ENCODE measurements at places on chromosomes 12 and 14. TPM values are rescaled to one million over a fixed set of nuclear protein-coding genes. Genes with fewer than 3 reads are reported as not detected.
A peak's percentile ranks its signal among the peaks of the same experiment; 100 is the strongest.

CACNA1C gene
- total RNA-seq, result 0.15 TPM

TSHR gene
- total RNA-seq, result 1.3 TPM

DNA sequence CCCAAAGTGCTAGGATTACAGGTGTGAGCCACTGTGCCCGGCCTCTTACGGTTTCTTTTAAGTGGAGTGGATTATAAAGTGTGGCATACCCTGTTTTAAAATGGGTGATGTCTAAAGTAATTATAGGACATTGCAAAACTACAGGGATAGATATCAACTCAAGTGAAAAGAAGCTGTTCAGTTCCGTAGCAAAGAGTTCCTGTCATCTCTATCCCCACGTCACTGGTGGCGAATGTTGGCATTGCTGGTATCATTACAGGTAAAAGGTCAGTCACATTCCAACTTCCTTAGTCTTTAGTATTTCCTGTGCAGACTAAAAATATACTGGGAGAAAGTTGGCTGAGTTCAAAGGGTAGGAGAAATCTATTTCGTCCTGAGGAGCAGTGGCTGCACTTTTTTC lies 95.6 kb upstream of the SLC38A2 start:
- no peak for DNase-seq

GRCh38 chr14:102530828-102531478 lies 21.4 kb upstream of the ANKRD9 start:
- DNase-seq, result no peak

ANO2 gene
- not detected for total RNA-seq

GRCh38 chr14:75366963-75367362 lies 60.9 kb upstream of the JDP2 start:
- no peak for DNase-seq

SRSF5 gene
- 848 TPM for total RNA-seq

GRCh38 chr12:15851919-15852318 lies 30.3 kb upstream of the STRAP start:
- DNase-seq, result no peak

PMCH gene
- 0.76 TPM for total RNA-seq

CD27 gene
- 138 TPM for total RNA-seq

ENDOU gene
- total RNA-seq, result not detected

GRCh38 chr12:50786498-50787231 lies 22.8 kb downstream of the ATF1 start:
- no peak for DNase-seq

DNA sequence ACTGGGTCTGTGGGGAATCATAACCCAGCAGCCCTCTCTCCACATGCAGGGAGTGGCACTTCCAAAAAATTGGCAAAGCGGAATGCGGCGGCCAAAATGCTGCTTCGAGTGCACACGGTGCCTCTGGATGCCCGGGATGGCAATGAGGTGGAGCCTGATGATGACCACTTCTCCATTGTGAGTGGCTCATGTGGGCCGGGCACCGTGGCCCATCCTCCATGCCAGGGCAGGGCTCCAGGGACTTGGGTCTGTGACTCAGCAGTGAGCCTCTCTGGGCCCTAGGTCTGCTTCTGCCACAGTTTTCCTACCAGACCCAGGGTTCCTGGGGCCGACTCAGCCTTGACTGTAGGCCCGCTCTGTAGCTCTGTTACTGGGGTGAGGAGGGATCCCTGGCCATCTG lies 2.2 kb downstream of the NPFF start:
- no peak for DNase-seq

- DNase-seq, result peak; percentile 61
These were observed 2.7 kb downstream of the CMTM5 start for GRCh38 chr14:23379366-23380196.

IL23A gene
- total RNA-seq, result 16.3 TPM

GRCh38 chr12:93578221-93578620 lies 5.7 kb downstream of the SOCS2 start:
- DNase-seq, result no peak

- DNase-seq, result no peak
These were observed 100.3 kb downstream of the GTF2A1 start for GRCh38 chr14:81120501-81120900.

GRCh38 chr12:68559246-68559645 lies 51.5 kb upstream of the RAP1B start:
- DNase-seq, result no peak

DNA sequence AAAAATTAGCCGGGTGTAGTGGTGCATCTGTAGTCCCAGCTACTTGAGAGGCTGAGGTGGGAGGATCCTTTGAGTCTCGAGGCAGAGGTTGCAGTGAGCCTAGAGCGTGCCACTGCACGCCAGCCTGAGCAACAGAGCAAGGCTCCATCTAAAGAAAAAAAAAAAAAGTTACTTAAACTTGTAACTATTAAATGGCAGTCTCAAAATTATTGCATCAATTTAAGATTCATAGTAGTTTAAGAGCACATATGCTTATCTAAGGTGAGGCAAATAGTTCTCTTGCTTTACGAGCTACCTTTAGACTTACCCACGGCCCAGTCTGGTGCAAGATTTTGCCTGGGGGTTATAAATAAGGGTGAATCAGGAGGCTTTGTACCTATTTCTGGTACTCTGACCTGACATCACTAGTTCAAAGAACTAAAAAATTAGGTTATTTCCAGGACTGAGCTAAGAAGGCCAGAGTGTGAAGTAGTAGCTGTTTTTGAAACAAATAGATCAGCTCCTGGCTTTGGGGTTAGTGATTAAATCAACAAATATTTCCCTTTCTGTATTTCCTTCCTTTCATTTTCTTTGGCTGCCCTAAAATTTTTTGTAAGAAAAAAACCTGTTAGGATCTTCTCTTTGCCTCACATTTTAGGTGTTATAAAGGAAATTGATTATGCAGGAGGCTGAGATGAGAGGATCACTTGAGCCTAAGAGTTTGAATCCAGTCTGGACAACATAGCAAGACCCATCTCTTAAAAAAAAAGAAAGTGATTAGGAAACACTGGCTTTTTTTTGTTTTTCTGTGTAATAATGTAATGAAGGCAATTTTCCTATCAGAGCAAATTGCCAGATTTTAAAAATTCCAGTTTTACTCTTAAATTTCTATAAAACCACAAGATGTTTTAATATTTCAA lies 3.6 kb downstream of the MGAT2 start:
- DNase-seq, result no peak

DNA sequence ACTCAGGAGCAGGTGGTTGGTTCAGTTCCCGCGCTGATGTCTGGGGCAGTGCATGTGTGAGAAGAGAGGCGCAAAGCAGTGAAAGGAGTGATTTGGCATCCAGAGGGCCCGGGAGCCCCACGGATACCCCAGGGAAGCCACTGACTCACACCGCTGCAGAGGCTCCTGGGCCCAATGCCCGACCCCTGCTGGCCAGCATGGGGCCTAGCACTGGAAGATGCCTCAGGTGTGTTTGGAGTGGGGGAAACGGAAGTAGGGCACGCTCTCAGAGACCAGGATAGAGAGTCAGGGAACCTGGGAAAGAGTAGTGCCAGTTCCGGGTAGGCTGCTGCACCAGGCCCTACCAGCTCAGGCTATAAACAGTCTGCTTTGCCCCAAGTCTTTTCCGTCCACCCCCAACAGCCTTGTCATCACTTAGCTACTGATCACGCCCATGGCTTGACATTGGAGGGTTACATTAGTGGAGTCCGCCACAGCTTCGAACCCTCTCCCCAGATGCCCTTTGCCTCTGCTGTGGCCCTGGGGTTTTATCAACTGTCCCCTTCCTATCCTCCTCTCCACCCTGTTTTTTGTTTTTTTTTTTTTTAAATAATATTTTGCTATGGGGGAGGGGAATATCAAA lies 9.5 kb upstream of the CSAD start:
- peak; percentile 27 for DNase-seq

GRCh38 chr14:31275731-31276130 lies 68.1 kb upstream of the HECTD1 start:
- DNase-seq, result no peak

DNA sequence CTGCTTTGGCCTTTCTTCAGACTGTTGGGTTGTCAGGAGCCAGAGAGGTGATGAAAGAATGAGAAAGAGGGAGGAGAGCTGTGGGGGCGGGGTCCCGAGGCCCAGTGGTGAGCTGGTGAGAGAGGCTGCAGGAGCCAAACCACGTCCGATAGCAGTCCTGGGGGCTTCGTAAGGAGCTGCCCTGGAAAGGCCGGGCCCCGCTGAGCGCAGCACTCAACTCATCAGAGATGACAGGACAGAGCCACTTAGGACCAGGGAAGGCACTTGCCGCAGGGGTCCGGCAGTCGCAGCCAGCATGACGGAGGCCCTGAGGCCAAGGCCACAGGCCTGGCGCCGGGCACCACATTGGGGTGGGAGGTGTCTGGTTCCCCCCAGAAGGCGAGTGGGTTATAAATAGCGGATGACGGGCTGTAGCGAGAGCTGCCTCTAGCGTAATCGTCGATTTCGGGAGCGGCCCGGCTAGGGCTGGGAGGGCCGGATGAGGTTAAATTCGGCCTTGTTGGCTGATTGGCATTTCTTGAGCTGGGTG lies 179.0 kb downstream of the TSPAN9 start:
- no peak for DNase-seq

GLIPR1L1 gene
- not detected for total RNA-seq

GRCh38 chr12:75764091-75764841 lies 252.9 kb upstream of the KRR1 start:
- DNase-seq, result no peak

- DNase-seq, result no peak
These were observed 161.1 kb downstream of the BTG1 start for GRCh38 chr12:91984556-91984955.

VWF gene
- total RNA-seq, result 0.82 TPM

DNA sequence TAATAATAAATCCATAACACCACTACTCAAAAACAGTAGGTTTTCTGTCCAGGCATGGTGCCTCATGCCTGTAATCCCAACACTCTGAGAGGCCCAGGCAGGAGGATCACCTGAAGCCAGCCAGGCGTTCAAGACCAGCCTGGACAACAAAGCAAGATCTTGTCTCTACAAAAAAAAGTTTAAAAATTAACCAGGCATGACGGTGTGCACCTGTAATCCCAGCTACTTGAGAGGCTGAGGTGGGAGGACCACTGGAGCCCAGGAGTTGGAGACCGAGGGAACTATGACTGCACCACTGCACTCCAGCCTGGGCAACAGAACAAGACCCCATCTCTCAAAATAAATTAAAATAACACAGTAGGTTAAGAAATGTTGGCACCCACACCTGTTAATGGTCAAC lies 44.5 kb upstream of the AP4S1 start:
- DNase-seq, result no peak

NRL gene
- total RNA-seq, result 1.9 TPM

DNA sequence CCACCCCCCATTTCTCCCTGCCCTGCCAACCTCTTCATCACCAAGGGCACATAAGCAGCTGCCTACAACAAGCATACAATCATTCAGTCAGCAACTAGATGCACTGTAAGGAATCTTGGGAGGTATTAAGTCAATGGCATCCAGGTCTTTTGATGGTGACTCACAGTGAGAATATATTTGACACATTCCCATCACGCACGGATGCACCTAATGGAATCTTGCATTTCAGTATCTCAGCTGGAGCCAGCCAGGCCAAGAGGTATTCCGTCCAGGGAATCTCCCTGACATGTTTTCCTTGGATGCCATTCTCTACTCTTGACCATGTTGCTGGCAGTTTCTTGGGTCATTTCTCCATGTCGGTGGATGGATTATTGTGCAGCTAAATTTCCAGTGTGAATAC lies 73.9 kb upstream of the CAPRIN2 start:
- no peak for DNase-seq

- no peak for DNase-seq
These were observed 5.3 kb downstream of the EIF2S1 start for GRCh38 chr14:67365476-67365875.

GRCh38 chr14:50943261-50943942 lies 881 bp downstream of the PYGL start:
- DNase-seq, result no peak

- DNase-seq, result no peak
These were observed 1031.8 kb downstream of the GALC start for GRCh38 chr14:86961106-86961716.

DNA sequence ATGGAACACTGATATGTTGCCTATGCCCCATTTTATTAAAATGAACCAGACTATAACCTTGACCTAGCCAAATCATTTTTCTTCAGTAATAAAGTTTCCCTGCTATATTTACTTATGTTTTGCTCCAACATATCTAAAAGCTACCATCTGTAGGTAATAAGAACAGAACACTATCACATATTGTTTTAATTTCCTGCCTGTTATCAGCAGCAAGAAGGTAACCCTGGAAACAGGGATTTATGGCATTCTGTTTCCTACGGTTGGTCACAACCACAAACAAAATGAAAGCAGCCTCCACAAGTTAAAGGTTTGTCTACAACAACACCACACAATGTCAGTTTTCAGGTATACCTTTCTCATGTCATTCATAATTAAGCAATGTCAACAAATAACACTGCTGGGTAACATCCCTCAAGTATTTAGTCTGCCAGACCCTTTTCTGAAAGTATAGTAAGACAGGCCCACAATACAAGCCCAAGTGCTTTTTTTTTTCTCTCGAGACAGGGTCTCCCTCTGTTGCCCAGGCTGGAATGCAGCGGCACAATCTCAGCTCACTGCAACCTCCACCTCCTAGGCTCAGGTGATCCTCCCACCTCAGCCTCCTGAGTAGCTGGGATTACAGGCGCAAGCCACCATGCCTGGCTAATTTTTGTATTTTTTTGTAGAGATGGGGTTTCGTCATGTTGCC lies 25.5 kb downstream of the GCH1 start:
- no peak for DNase-seq

ADAMTS20 gene
- not detected for total RNA-seq

GRCh38 chr12:46101485-46101869 lies 111.1 kb upstream of the SCAF11 start:
- no peak for DNase-seq

- no peak for DNase-seq
These were observed 775 bp downstream of the NEMF start for GRCh38 chr14:49851813-49852212.

GRCh38 chr12:57046947-57047890 lies 2.7 kb downstream of the MYO1A start:
- peak; percentile 12 for DNase-seq

DNA sequence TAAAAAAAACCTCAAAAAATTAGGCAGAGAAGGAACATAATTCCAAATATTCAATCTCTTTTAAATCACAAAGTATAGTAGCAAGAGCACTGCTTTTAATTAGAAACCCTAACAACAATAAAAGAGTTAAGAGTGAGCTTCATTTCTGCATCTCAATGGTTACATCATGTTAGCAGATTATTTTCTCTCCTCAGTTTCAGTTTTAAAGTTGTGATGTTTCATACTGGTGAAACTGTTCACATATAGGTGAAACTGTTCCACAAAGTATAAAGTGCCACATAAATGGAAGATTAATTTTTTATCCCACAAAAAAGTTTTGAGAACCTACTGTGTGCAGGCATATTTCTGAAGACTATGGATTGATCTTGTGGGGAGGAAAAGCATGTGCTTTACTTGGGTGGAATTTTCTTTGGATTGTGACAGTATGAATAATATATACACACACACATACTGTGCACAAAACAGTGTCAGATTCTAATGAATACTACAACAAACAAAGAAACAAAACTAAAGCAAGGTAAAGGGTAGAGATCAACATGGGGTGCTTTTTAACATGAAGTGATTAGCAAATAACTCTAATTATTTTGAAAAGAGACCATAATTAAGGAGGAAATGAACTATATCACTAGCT lies 17.1 kb downstream of the LUM start:
- no peak for DNase-seq

All from T-cell (primary cell).